Germinal center (tissue), 1 donor: ENCODE measurements at places on chromosomes 11 and 22.
A peak's percentile ranks its signal among the peaks of the same experiment; 100 is the strongest.

- DNase-seq, result no peak
Observed at GRCh38 chr11:132314911-132315455, 944.6 kb downstream of the NTM start.

- DNase-seq, result no peak
Observed at GRCh38 chr22:26281941-26282340, 112.7 kb downstream of the SEZ6L start.

GRCh38 chr22:45014654-45015053 is 4.8 kb upstream of the PHF21B start:
- DNase-seq, result no peak

DNA sequence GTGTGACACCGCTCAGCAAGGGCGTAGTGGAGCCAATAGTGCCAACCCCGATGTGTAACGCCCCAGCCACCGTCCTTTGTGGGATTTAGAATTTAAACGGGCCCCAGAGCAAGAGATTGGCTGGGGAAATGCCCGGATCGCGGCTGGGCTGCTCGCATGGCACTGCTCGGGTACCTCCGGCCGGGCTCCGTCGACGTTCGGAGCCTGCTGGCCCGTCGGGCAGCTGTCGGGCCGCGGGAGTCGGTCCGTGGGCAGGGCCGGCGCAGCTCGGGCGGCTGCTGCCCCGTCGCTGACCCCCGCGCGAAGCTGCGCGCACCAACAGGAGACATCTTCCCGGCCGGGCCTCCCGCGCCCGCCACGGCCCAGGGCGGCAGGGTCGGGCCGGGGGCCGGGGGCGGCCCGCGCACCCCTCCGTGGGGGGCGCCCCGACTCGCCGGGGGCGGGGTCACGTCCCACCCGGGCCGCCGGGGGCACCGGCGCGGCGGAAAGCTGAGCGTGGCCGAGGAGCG is 1.3 kb upstream of the KDM2A start:
- peak; percentile 37 for DNase-seq

DNA sequence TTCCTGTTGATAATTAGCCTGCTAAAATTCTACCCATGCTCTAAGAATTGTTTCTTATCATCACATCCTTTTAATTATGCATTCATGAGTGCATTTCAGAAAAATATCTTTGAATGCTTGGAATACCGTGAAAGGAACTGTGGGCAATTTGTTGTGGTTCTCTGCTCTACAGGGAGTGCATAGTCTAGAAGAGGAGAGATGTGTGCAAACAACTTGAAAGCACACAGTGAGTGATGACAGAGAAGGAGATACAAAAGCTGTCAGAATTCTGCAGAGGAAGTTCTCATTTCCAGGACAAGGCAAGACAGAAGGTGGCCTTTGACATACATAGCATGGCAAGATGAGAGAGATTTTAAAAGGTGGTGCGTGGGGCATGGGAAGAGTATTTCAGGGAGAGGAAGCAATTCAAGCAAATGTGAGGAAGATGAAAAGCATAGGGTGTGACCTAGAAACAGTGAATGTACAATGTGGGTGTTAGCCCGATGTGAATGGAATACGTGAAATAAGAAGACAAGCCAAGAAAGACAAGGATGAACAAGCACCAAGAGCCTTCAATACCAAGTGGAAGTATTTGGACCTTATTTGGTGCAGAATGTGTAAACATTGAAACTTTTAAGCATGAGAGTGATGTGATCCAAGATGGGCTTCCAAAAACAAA is 5.0 kb downstream of the MMP8 start:
- DNase-seq, result no peak

DNA sequence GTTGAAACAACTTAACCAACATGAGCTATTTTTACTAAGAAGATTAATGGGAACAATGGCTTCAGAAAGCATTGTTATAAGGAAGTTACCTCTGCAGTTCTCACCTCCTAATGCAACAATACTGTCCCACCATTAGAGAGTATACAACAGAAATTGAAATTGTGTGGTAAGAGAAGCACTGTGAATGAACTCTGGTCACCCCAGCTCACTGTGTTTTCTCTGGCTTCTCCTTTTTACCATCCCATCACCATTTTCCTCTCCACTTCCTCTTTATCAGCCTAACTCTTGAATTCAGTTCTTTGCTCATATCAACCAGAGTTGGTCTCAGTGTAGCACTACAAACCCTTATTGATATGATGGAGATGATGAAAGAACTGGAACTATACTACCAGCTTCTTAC is 138.0 kb upstream of the POU2AF2 start:
- DNase-seq, result no peak

GRCh38 chr22:35657571-35658312 is 9.5 kb downstream of the APOL6 start:
- no peak for DNase-seq

DNA sequence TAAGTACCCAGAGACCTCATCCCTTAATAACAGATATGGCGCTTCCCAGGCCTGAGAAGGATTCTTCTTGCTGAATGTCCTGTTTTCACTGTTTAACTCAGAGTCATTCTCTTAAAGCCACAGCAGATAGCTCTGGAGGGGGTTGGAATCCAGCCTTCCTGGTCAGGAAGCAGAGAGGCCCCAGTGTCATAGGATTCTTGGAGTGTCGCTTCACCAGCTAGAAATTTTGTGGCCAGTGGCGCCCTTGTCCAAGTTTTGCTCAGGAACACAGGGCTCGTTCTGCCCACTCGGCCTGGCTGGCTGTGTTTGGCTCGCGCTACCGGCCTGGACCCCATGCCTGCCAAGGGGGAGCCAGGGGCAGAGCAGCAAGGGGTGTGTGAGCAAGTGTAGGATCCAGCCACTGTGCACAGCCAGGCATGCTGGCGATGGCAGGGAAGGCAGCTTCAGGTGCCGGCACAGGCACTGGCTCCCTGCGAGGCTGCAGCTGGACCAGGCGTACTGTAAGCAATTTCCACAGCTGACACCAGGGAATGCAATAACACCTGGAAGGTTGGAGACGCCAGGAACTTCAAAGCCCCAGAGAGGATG is 214.8 kb upstream of the SESN3 start:
- no peak for DNase-seq

DNA sequence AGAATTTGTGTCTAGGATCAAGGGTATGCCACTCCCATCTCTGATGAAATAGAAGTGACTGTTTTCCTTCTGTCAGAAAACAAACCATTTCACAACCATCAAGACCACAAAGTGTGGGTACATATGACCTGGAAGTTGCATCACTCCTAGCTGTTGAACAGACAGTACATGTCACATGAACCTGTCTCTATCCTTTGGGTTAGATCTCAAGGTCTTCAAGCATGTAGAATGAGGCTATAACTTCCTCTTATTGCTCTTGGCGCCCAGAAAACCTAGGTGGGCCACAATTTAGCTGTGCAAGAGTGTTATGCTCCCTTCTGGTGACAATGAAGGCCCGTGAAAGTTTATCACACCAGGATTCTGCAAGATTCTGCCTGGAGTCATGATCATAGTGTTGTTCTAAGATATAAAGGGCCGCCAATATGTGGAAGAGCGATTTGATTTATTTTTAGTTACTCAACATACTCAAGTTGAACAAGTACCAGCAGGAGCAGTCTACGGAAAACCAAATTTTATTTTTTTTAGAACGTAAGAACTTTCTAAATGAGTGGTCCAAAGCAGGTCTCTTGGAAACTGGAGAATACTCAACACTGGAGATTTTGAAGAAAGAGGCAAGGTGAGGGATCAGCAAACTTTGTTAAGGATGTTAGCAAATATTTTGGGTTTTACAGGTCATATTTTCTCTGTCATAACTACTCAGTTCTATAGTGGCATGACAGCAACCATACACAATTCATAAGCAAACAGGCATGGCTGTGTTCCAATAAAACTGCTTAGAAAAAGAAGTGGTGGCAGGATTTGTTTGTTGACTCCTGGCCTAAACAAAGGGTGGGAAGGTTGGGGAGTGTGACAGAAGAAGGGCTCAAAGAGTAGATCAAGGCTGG is 101.8 kb downstream of the USP35 start:
- no peak for DNase-seq

DNA sequence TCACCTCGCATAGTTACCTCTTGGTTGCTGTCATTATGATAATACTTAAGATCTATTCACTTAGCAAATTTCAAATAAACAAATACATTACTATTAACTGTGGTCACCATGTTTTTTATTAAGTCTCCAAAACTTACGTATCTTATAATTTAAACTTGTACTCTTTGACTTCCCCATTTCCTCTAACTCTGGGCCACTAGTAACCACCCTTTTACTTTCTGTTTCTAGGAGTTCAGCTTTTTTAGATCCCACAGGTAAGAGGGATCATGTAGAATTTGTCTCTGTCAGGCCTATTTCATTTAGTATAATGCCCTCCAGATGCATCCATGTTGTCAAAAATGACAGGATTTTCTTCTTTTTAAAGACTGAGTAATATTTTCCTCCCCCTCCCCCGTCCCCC is 212.4 kb upstream of the C11orf87 start:
- no peak for DNase-seq

- DNase-seq, result no peak
Observed at GRCh38 chr11:114280696-114281095, 15.5 kb upstream of the NNMT start.

DNA sequence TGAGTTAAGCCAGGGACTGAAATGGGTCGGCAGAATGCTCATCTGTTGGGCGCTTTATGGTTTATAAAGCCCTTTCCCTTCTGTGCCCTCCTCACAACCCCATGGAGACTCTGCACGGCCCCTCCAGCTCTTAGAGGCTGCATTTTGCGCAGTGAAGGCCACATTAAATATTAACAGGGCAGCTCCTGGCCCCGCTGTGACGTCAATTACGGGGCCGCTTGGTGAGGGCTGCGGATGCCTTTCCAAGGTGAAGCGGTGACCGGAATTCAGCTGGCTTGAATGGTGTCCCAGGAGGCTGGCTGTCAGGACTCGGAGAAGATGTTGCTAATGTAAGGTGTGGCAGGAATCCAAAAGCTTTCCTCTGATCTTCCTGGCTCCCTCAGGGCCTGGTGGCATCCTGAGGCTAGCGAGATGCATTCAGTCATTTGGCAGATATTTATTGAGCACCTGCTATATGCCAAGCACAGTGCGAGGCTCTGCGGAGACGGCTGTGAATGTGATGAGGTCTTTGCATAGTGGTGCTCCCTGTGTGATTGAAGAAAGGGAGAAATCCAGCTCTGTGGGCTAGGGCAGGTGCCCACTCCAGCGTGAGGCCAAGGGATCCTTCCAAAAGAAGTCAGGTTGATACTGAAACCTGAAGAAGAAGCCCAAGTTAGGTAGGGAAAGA is 10.4 kb upstream of the YWHAH start:
- no peak for DNase-seq

GRCh38 chr11:68342459-68343158 is 30.2 kb downstream of the LRP5 start:
- DNase-seq, result no peak

DNA sequence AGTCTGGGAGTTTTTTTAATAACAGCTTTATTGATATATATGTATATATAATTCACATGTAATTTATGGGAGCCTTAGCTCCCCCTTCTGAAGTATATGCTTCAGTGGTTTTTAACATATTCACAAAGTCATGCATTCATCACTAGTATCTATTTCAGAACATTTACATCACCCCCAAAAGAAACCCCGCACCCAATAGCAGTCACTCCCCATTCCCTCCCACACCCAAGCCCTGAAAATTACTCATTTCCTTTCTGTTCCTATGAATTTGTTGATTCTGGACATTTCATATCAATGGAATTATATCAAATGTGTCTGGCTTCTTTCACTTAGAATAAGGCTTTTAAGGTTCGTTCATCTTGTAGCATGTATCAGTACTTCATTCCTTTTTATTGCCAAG is 35.6 kb upstream of the SYT7 start:
- no peak for DNase-seq

DNA sequence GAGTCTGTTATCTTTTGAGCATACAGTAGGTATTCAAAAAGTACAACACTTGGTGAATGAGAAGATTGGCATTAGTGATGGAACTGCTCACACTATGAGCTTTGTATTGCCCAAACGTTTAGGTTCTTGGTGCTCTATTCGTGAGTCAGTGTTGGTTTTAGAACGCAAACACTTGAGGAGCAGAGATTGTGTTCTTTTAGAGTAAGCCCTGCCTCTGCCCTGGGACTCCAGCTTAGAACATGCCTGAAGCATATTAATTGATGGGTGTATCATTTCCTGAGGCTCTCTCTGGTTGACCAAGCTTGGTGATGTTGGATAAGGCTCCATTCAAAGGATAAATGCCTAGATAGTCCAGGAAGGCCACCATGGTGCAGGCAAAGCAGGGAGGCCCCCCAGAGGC is 10.9 kb downstream of the MTNR1B start:
- DNase-seq, result no peak

DNA sequence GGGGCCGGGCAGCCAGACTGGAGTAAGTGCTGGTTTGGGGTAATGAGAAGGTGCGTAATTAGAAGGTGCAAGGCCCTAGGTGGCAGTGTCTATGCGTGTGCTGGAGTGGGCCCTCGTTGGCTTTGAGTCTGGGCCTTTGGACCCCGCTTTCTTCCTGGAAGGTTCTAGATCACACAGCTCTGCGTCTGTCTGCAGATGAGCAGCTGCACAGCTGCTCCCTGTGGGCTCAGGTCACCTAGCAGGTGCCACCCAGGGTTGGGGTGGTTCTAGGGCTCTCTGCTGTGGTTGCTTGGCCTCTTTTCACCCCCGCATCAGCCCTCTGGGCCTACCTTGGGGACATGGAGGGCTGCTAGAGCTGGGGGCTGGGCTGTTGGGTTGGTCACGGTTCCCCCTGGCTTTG is 10.3 kb downstream of the RELT start:
- peak; percentile 51 for DNase-seq

DNA sequence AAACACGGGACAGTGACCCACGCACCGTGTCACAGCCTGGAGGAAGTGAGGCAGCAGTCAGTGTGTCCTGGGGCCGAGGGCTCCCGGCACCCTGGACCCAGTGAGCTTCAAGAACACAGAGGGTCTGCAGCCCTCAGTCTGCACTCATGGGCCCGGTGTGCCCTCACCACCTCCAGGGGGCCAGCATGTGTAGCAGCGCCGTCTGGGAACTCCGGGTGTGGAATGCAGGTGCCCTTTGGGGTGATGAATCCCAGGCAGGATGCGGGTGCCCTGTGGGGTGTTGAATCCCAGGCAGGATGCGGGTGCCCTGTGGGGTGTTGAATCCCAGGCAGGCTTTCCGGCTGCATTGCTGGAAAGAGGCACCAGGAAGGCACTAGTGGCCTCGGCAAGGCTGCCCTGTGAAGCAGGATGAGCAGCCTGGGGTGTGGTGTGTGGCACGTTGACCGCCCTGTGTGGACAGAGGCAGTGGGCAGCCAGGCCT is 1399.9 kb downstream of the BRD1 start:
- no peak for DNase-seq

DNA sequence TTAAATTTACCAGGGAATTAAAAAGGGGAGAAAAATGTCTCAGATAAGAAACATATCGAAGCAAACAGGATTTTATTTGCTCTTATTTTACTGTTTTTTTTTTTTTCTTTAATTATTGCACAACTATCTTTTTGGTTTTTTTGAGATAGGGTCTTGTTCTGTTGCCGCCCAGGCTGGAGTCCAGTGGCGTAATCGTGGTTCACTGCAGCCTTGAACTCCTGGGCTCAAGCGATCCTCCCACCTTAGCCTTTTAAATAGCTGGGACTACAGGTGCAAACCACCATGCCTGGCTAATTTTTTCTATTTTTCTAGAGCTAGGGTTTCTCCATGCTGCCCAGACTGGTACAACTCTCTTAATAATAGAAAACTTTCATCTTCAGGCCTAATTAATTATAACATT is 32.5 kb downstream of the DRG1 start:
- DNase-seq, result no peak

- DNase-seq, result no peak
Observed at GRCh38 chr11:103659743-103660142, 376.7 kb upstream of the DDI1 start.
